ENCODE measurements at places on chromosomes 3 and 15.

DNA sequence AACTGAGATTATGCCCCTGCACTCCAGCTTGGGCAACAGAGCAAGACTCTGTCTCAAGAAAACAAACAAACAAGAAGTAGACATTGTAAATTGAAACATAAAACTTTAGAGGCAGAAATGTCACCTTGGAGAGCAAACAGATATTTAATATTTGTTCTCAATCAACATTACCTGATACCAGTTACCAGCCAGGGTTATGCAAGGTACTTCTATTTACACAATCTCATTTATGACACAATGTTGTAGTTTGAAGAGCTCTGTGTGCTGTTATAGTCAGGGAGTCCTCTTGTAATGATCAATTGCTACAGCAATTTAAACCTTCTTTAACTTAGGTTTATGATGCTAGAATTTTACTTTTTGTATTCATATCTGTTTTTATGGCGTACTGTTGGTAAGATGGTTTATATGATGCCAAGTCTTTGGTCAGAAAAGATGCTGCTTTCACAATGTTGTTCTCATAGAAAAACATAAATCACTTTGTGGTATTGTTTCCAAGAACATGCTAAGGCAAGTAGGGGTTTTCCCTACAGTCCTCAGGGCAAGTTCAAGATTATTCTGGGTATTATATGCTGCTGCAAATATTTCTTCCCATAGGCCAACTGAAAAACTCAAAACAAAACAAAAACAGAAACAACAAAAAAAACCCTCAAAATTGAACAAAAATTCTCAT lies 173.5 kb downstream of the TNIK start:
- DNase-seq, result no peak

DNA sequence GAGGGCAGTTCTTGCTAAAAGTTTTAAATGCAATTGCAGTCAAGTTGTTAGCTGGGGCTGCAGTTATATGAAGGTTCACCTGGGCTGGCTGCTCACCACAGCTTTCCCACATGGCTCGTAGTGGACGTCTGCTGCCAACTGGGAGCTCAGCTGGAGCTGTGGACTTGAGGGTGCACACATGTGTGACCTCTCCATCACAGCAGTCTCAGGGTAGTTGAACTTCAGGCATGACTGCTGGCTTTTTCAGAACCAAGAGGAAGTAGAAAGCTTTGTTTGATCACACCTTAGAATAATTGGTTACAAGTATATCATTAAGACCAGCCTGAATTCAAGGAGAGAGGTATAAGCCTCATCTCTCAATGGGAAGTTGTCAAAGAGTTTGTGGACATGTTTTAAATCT lies 74.1 kb downstream of the CHL1 start:
- no peak for DNase-seq

DNA sequence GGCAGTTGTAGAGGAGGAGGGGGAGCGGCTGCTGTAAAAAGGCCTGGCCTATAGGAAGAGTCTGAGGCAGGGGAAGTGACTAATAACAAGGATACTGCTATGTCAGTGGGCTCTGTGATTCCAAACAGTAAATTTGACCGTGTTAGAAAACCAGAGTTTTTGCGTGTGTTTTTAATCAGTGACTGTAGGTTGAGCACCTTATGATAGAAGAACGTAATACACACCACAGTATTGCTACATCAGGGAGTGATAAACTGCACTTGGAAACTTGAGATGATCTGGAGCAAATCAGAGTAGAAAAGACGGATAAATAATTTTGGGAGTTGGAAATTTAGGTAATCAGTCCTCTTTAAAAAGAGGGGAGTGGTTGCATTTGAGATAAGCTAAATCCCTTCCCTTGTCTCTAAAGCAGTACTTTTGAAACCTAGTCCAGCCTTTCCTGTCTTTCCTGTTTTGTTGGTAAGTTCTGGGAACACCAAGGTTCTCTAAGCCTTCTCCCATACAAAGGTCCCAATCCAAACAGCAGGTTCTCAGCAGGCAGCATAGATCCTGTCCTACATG lies 130.5 kb upstream of the NR2E3 start:
- DNase-seq, result peak; percentile 83

DNA sequence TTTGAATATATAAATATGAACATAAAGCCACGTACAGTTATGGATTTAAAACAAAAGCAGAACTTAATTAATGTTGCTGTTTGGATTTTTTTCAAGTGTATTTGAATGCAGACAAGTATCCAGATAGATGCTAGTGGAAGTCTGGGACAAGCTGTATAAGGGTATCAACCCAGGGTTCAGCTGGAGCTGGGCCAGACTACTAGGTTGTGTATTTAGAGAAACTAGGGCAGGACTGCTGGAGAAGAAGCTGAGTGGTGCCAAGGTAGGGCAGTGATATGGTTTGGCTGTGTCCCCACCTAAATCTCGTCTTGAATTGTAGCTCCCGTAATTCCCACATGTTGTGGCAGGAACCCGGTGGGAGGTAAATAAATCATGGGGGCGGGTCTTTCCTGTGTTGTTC lies 189.8 kb upstream of the CTDSPL start:
- DNase-seq, result no peak

DNA sequence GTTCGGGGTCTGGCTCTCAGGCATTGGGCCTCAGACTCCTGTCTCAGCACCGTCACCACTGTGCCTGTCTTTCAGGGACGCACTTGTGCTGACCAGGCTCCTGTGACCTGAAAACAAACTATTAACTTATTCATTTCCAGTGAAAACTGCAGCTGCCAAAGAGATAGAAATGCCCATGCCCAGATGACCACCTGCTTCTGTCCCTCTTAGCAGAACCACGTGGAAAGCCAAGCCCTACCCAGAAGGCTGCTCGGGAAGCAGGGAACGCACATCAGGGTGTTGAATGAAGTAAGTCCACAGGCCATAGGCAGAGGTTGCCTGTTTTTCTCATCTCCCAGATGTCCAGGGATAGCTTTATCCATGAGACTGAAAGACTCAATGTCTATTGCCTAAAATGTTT lies 219.3 kb downstream of the EBLN2 start:
- no peak for DNase-seq

- DNase-seq, result no peak
Observed at GRCh38 chr3:106906074-106906473, 471.2 kb upstream of the CCDC54 start.

GRCh38 chr3:198107840-198108734 lies 148.1 kb downstream of the LMLN start:
- DNase-seq, result peak; percentile 22

DNA sequence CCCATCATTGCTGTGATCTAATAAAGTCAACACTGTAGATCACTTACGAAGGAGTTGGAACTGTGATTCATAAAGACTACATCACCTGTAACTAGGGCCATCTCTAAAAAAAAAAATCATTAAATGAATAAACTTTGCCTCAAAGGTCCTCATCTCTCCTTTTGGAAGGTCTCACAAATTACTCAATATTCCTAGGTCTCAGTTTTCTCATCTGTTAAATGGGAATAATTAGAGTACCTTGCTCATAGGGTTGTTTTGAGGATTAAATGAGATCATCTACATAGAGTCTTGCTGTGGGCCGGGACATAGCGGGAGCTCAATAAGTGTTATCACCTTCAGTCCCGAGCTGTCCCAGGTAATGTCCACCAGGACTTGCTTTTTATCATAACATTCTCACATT lies 335.1 kb upstream of the PROK2 start:
- no peak for DNase-seq

- DNase-seq, result peak; percentile 24
Observed at GRCh38 chr15:100623301-100623700, 20.9 kb downstream of the ASB7 start.

DNA sequence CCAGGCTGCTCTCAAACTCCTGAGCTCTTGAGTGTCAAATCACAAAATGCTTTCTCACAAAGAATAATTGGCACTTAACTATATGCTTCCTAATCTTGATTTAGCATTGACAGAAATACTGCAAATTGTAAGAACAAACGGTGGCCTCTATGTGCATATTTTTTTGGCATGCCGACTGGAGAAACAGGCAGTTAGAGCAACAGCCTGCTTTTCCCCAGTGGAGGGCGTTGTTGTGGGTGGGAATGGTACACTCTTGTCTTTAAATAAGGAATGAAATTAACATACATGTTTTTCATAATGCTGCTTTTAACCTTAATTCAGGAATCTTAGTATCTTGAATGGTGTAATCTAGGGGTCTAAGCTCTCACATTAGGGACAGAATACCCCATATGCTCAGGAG lies 31.1 kb upstream of the SV2B start:
- DNase-seq, result no peak

GRCh38 chr3:29583861-29584260 lies 303.0 kb downstream of the RBMS3 start:
- no peak for DNase-seq

DNA sequence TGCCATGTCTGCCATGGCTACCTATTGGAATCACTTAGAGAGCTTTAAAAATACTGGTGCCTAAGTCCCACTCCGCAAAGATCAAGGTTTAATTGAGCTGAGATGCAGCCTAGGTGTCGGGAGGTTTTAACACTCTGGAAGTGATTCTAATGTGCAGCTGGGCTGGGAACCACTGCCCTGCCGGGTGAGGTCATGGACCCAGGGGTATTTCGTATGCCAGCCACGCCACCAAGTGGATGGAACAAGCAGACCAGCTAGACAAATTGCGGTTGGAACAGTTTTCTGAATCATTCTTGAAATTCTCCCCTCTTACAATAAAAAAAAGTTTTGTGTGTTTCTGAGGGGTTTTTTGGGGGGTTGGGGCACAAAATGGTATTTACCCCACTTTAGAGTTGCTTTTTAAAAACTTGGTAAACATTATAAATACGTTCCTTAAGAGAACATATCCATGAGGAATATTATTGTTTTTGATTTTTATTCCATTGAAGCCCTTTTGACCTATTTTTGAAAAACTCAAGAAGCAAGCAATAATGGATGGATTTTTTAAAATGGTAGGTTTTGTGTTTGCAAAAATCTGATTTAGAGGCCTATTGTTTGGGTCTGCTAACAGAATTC lies 66.2 kb upstream of the CSTA start:
- DNase-seq, result peak; percentile 53

GRCh38 chr3:72013084-72013483 lies 228.1 kb upstream of the PROK2 start:
- DNase-seq, result no peak

DNA sequence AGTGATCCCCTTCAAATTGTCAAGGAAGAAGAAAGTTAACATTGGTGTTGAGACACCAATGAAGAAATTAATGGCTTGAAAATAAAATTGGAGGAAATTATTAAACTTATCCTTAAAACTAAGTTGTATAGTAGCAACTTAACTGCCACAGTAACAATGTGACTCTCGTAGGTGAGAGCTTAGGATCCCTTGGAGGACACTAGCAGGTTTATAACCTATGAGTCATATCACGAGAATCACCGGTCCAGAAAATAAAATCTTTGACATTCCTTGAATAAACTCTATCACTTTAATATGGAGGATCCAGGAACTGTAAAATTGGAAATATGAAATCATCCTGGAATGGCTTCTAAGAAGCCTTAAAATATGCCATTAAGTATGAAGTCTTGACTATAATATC lies 2.1 kb downstream of the GHSR start:
- DNase-seq, result no peak

GRCh38 chr3:170095771-170096170 lies 58.0 kb downstream of the GPR160 start:
- DNase-seq, result no peak

GRCh38 chr15:41932511-41933289 lies 38.8 kb upstream of the SPTBN5 start:
- peak; percentile 61 for DNase-seq

GRCh38 chr3:60636846-60637245 lies 614.4 kb downstream of the FHIT start:
- DNase-seq, result peak; percentile 51

- DNase-seq, result no peak
Observed at GRCh38 chr15:30941520-30941919, 37.8 kb downstream of the FAN1 start.

DNA sequence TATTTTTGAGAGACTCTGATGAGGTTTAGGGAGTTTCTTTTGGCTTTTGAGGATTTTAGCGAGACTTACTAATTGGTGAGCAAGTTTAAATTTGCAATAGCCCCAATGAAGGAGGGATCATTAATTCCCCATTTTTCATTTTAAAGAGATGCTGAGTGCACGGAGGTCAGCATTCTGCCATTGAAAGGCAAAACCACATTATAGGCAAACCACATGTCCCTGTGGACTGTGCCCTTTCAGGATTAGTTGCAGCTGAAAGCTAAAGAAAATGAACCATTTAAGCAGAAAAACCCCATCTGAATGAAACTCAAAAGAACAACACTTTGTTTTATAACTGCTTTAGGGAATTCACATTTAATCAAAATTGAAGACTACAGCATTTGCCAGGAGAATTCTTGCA lies 246.5 kb downstream of the PDZRN3 start:
- DNase-seq, result peak; percentile 6

- DNase-seq, result no peak
Observed at GRCh38 chr3:194962056-194962455, 276.4 kb downstream of the FAM43A start.

DNA sequence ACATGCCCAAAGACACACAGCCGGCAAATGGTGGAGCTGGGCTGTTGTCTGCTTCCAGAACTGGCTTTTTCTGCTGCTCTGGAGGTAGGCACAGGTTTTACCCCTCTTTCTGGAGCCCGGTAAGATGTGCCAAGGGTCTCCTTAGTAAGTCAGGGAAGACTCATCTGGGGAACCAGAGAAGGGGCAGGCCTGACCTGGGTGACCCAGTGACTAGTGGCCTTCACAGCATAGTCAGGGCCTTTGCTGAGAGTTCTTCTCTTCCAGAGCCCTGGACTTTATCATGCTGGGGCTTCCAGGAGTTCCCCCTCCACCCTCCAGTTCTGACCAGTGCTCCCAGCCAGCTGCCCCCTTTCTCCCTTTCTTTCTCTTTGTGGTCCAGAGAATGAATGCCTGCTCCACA lies 3.2 kb downstream of the CD276 start:
- no peak for DNase-seq

GRCh38 chr15:36881516-36881915 lies 218.8 kb downstream of the MEIS2 start:
- DNase-seq, result no peak

DNA sequence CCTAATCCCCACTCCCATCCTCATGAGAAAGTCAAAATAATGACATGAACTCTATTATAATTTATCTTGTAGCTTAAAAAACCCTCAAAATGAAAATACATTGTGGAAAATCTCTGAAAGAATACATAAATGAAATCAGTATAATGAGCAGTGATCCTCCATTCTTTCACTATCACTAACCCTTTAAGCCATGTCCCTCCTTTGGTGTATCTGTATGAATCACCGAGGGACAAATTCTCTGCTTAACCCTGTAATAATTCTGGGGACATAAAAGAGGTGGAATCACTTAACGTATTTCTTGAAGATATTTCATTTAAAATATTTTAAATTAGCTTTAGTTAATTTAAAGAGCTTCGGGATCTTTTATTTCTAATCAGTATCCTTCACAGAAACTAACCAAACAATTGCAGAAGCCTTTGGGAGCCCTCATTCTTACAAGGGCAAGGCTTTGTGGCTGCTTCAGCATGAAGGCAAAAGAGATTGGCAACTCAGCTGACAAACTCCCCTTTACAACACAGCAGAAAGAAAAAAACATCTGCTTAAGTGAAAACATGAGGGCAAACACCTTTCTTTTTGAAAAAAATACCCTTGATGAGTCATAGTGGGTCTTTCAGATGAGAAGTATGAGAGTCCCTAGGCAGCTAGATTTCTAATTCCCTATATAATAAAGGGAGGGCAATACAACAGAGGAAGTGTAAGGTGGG lies 44.0 kb upstream of the ALCAM start:
- DNase-seq, result peak; percentile 8

- DNase-seq, result no peak
Observed at GRCh38 chr3:186512570-186513302, 31.4 kb downstream of the CRYGS start.

GRCh38 chr3:128456776-128457715 lies 9.6 kb downstream of the DNAJB8 start:
- DNase-seq, result no peak

- DNase-seq, result no peak
Observed at GRCh38 chr3:126983276-126983652, 349 bp downstream of the PLXNA1 start.
